Hepatocyte (in vitro differentiated cells): ENCODE measurements at places on chromosomes 3 and 15. TPM values are rescaled to one million over a fixed set of nuclear protein-coding genes. Genes with fewer than 3 reads are reported as not detected.

SLC51B gene
- 5.8 and 8.6 TPM in 2 replicates for polyA plus RNA-seq

DNA sequence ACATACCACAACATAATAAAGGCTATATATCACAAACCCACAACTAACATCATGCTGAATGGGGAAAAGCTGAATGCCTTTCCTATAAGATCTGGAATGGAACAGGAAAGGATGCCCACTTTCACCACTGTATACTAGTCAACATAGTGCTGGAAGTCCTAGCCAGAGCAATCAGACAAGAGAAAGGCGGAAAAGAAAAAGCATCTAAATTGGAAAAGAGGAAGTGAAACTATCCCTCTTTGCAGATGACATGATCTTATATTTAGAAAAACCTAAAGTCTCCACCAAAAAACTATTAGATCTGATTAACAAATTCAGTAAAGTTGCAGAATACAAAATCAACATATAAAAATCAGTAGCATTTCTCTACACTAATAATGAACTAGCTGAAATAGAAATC is 14.6 kb upstream of the PIK3CA start:
- DNase-seq, result no peak

GRCh38 chr15:41882689-41883483 is 11.0 kb downstream of the SPTBN5 start:
- DNase-seq, result no peak

GRCh38 chr15:42198516-42198915 is 9.6 kb downstream of the VPS39 start:
- no peak for DNase-seq

GNAT1 gene
- not detected in 2 replicates for polyA plus RNA-seq

SCN5A gene
- 0.97 and 1.9 TPM in 2 replicates for polyA plus RNA-seq

PRKCD gene
- 18.6 and 23.6 TPM in 2 replicates for polyA plus RNA-seq

DNA sequence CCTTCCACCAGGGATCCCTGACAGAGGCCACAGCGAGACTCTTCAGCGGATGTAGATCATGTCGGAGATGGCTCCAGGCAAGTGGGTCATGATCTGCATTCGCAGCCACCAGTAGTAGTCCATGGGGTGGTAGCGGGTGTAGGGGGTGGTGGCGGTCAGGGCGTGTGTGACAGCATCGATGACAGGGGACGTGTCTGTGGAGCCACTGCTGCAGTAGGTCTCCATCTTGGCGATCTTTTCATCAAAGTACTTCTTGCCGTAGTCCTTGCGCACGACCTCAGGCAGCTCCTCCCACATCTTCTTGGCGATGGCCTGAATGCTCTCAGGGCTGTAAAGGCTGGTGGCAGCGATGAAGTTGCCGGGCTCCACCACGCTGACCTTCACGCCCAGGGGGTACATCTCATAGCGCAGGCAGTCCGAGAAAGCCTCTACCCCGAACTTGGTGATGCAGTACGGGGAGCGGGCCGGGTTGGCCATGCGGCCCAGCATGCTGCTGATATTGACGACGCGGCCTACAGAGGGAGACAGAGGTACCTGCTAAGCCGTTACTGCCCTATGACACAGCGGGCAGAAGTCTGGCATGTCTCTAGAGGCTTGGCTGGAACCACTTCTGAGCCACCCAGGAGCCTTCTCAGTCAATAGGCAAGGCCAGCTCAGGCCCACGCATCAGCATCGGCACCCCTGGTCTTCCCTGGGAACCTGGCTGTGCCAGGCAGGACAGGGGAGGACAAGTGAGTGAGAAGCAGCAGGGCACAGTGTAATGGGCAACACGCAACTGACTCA is 43.7 kb downstream of the BDH1 start:
- DNase-seq, result no peak

- DNase-seq, result no peak
Measured at GRCh38 chr3:142785996-142786395, 62.2 kb downstream of the TRPC1 start.

ACAN gene
- 0.13 and 0.34 TPM in 2 replicates for polyA plus RNA-seq

DNA sequence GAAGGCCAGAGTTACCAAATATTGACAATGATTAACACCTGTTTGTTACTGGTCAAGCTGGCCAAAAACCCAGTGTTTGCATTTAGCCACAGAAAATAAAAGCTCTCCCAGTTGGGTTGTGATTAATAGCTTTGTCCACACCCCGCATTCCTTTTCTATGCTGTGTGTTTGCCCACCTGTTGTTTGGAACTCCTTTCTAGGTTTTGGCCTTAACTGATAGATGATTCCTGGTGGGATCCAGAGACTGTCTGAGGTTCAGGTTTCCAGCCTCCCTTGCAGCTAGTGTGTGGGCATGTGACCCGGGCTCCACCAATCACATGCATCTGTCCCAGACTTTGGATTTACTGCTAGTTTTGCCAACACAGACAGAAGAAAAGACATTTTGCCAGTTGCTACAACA is 83.8 kb downstream of the PTPRG start:
- DNase-seq, result no peak

GRCh38 chr3:48564022-48564421 is 441 bp upstream of the UCN2 start:
- no peak for DNase-seq
